ENCODE measurements at places on chromosomes 16 and 17. TPM values are rescaled to one million over a fixed set of nuclear protein-coding genes. Genes with fewer than 3 reads are reported as not detected.

- DNase-seq: no peak
These were observed 15.4 kb upstream of the ERN1 start for GRCh38 chr17:64145375-64145750.

GRCh38 chr16:50314665-50315064 lies 48.3 kb downstream of the ADCY7 start:
- no peak for DNase-seq

- no peak for DNase-seq
These were observed 290.4 kb downstream of the TOX3 start for GRCh38 chr16:52256310-52257078.

The CACNG5 gene
- not detected for total RNA-seq

DNA sequence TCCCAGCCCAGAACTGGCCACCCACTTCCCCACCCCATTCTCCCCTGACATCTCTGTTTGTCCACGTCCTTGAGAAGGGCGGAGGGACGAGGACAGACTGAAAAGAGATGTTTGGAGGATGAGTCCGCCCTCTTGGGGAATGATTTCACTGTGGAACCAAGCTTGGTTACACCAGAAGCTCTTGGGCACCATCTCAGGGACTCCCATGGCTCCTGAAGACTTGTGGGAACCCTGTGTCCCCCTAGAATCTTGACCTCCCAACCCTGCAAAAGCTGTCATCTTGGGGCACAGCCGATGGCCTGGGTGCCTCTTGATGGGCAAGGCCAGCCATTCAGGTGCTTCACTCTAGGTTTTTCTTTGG lies 25.9 kb upstream of the LITAF start:
- DNase-seq: no peak

The NEUROD2 gene
- not detected for total RNA-seq

The OR3A1 gene
- total RNA-seq: 0.23 TPM

Data from activated naive CD8-positive, alpha-beta T cell treated with anti-CD3 and anti-CD28 coated beads, Interleukin-2, amount 10 ng/mL, durations not matched to agents 7 days and 5 days (primary cell).